ENCODE measurements at places on chromosomes 12 and 14.
A peak's percentile ranks its signal among the peaks of the same experiment; 100 is the strongest.

- no peak for DNase-seq
Measured at GRCh38 chr12:27252934-27253333, 8.8 kb downstream of the STK38L start.

GRCh38 chr14:95300002-95300696, 19.6 kb downstream of the CLMN start:
- DNase-seq: no peak

DNA sequence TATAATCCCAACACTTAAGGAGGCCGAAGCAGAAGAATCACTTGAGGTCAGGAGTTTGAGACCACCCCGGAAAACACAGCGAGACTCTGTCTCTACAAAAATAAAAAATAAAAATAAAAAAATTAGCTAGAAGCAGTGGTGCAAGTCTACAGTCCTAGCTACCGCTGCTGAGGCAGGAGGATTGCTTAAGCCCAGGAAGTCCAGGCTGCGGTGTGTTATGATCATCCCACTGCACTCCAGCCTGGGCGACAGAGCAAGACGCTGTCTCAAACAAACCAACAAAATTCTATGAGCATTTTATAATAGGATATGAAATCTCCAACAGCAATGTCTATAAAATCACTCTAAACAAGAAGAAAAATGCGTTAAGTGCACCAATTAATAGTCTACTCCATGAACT, 75.3 kb downstream of the PPP1R12A start:
- DNase-seq: no peak

- DNase-seq: peak; percentile 94
Measured at GRCh38 chr12:71685914-71686657, at the start of gene TMEM19. TMEM19 (plus strand) TSS chr12:71686082; CDS start chr12:71686681, 599 bp downstream.

GRCh38 chr12:27009881-27010301, 4.3 kb downstream of the TM7SF3 start:
- no peak for DNase-seq

DNA sequence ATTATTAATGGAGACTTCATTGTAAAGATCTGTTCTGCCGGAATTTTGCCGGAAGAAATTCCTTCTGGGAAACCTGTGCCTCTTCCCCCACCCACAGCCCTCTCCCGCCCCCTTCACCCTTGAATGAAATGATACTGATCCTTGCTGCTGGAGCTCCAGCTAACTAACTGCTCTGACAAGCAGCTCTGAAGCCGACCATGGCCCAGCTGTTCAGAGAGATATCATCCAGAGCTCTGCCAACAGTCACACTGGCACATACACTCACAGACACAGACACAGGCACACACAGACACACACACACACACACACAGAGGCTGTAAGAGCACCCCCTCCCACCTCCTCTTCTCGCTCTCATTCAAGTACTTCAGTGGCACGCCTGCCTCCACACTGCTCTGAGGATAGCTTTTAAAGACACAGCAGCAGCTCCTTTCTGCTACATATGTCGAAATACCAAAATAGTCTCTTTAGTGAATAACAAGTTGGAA, 88.6 kb downstream of the R3HDM2 start:
- peak; percentile 63 for DNase-seq

- no peak for DNase-seq
Measured at GRCh38 chr12:24081092-24081529, 131.6 kb upstream of the SOX5 start.

DNA sequence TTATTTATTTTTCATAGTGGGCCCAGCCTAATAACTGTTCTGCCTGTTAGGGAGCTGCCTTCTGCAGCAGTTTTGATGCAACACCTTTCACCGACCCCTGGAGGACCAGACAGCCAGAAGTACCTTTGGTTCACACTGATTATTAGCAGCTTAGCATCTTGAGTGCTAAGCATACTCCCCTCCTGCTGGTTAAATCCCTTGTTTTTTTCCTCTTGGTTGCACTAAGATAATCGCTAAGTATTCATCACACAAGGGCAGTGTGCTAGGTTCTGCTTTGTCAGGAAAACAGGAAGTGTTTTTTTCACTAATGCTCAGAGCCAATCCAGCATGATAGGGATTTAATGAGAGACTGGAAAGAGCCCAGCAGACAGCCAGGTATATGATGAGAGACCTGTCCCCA, 437.0 kb downstream of the FUT8 start:
- no peak for DNase-seq

GRCh38 chr14:58817846-58818245, 180.1 kb downstream of the DACT1 start:
- DNase-seq: no peak

DNA sequence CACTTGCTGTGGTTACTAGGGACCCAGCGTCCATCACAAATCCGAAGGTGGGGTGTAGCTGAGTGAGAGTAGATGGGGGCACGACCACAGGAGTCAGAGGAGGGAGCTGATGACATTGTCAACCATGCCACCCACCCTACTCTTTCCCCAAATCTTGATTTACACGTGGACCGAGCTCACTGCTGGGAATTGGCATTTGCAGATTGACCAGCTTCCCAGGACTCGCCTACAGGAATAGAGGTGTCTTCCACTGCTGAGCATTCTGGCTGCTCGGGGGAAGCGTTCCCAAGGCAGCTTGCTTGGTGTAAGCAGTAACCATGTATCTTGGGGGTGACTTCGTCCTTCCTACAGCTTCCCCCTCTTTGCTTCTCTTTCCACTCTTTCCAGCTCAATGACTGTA, 353 bp upstream of the PTPRR start:
- no peak for DNase-seq

DNA sequence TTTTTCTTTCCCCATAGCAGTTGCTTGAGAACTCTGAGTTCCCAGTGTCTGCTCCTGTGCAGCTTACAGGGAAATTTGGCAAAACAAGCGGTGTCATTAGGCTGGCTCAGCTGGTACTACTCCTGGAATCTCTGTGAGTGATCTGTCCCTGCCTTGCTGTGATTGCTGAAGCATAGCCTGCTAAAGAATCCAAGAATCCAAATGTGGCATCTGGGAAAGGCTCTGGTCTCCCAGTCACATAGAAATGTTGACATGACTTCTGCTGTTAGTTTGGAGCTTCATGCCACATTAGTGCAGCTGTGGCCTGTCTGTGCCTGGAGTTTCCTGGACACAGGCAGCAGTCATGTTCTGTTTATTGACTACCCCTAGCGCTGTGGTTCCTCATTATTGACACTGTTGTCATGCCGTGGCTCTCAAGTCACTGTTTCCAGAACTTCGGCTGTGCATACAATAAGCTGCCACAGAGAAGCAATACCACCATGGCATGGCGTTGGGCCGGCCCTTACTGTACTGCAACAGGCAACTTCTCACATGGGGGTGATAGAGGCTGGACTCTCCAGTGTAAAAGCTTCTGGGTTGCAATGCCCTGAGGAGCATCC, 166.8 kb downstream of the MYRFL start:
- no peak for DNase-seq

DNA sequence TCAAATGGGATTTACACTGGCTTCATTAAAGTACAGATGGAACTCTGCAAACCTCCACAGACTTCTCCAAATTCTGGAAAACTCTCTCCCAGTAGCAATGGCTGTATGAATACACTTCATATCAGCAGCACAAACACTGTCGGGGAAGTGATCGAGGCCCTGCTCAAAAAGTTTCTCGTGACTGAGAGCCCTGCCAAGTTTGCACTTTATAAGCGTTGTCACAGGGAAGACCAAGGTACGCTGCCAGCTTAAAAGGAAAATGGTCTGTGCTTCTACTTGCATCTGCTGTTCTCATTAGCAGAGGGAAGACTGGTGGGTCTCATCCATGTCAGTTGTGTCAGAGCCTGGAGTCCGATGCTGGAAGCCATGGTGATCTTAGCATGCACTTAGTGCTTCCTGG, 71.0 kb downstream of the GNS start:
- no peak for DNase-seq

DNA sequence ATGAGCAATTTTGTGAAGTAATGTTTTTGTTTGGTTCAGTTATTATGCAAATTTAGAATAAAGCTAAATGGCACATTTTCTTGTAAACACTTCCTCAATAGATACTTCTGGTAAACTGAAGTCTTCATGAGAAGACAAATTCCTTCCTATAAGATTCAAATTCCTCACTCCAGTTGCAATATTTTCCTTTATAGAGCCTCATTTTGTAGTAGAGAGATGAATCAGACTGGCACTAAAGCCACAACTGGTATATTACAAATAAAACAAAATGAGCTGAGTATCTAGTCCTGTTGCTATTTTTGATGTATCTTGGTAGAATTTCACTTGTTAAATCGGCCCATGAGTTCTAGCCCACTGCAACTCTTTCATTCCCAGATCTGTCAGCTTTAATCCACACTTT, 5.5 kb downstream of the LGR5 start:
- no peak for DNase-seq

- DNase-seq: no peak
Measured at GRCh38 chr14:68921666-68922065, 57.4 kb downstream of the ACTN1 start.

DNA sequence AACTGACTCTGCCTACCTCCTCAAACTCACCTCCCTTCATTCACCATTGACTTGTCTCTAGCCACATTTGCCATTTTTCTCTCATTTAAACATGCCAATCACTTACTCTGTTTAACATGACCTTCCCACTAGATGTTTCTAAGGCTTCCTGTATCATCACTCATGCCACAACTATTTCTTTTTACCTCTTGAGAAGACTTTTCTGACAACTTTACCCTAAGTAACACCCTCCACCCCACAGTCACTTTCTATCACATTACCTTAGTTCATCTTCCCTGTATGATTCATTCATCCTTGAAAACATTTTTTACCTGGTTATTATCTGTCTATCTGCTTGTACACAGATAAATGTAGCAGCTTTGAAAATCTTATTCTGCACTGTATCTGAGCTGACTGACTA, 19.4 kb downstream of the PLCZ1 start:
- no peak for DNase-seq

DNA sequence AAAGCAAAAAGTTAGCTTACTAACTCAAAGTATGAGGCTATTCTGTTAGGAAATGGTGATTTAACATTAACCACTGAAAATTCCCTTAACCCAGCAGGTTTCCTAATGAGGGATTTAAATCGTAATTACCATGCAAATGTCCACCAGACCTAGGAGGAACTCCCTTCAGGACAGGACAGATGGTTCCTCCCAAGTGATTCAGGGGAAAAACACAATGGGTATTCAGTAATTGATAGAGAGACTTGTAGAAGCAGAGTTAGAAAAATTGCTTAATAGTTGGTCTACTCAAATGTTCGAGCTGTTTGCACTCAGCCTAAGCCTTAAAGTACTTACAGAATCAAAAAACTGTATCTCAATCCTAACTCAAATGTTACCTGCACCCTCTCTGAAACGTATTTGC, 21.6 kb downstream of the RERGL start:
- no peak for DNase-seq

DNA sequence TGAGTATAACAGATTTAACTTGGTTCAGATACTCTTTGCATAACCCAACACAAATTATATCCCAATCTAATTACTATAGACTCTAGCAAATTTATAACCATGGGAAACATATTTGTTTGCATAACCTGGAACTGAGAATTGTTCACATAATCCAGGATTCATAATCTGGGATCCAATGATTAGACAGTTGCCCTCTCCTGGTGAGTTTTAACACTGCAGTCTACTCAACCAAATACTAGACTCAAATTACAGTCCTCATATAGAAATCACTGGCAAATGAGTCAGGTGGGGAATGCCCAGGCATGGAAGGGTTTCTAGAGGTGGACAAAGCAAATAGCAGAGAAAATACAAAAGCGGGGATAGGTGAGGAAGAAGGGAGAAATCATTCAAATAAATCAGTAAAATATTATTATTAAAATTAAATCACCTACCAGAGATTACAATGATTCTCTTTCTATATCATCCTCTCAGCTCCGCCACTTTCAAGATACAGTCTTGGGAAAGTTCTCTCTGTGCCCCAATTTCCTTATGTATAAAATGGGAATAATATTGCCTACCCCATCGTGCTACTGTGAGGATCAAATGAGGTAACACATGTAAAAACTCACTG, 9.4 kb downstream of the GCH1 start:
- DNase-seq: no peak

GRCh38 chr12:74456431-74456830, 81.2 kb upstream of the ATXN7L3B start:
- DNase-seq: no peak

- DNase-seq: no peak
Measured at GRCh38 chr14:22657861-22658260, 13.7 kb upstream of the OR6J1 start.

GRCh38 chr12:75666126-75666938, 154.9 kb upstream of the KRR1 start:
- DNase-seq: peak; percentile 50

GRCh38 chr14:26401179-26401968, 196.5 kb downstream of the NOVA1 start:
- no peak for DNase-seq

DNA sequence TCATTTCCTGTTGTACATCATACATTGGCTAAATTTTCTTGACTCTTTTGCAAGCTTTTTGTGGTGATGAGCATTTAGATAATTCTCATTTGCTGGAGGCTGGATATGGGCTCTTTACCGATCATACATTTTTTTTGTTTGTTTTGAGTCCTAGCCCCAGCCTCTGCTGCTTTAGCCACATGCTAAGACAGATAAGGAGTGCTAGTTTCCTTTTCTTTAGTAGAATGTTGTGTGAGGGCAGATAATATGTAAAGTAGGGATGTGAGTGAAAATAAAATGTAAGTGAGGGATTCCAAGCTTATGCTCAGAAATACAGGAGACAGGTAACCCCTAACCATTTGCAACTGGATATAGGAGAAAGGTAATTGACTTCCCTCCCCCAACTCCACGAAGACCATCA, 405.7 kb downstream of the TRHDE start:
- DNase-seq: no peak

GRCh38 chr12:130838284-130838950, 633 bp downstream of the STX2 start:
- DNase-seq: no peak

- no peak for DNase-seq
Measured at GRCh38 chr12:30840715-30841114, 85.8 kb upstream of the TSPAN11 start.

DNA sequence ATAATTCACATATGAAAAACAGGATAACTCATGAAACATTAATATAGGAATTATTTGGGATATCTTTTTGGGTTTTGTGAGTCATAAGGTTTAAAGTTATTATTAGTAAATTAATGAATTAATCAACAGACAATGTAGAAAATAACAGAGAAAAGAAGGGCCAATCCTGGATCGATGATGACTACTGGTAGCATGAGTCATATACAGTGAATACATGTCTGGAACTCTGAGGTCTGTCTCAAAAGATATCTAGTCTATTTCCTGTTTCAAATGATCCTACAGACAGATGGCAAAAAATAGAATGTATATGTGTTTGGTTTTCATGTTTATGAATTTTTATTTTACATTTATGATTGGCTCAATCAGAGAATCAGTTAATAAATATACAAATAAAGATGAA, 86.4 kb upstream of the RTL1 start:
- no peak for DNase-seq

GRCh38 chr12:19799216-19799615, 359.9 kb downstream of the AEBP2 start:
- no peak for DNase-seq
